ENCODE measurements at places on chromosomes 3 and 15.

GRCh38 chr3:196788528-196788927, 48.9 kb downstream of the PAK2 start:
- no peak for DNase-seq

DNA sequence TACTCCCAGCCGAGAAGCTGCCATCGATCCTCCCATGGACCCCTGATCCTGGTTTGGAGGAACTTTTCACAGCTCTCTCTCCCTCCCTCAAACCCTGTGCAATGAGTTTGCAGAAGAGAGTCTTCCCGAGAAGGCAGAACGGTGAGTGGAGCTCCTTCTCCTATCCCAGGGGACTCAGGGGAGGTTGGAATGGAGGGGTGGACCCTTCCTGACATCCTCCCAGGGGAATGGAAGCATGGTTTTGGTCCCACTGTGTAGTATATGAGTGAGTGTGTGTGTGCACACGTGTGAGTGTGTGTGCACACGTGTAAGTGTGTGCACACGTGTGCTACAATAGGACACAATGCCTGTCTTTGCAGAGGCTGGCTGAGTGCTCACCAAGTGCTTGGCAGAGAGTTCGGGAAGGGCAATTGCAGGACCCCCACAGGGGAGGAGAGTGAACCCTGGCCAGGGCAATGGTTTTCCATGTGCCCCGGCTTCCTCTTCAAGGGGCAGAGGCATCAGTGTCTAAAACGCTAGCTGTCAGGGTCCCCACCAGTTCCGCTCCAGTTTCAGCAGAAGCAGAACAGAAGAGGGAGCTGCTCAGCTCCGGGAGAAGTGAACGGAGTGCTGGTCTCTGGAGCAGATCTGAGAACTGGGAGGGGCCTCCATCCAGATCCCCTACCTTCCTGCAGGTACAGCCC, 13.8 kb upstream of the IL16 start:
- no peak for DNase-seq

GRCh38 chr15:77853910-77854309, 221.2 kb upstream of the LINGO1 start:
- no peak for DNase-seq

DNA sequence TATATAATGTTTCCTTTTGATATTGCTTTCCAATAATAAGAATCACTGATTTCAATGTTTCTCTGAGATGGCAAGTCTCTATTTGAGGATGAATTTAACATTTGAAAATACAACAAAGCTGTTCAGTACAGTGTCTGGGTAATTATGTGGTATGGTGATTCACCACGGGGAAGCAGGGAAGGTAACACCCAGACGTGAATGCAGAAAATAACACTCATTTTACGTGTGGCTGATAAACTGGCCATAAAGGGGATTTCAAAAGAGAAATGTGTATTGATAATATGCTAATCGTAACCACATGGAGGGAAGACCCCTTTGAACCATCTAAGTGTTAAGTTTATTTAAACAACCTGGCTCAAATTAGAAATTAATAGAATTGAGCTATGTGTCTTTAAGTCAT, 344.6 kb downstream of the GRM7 start:
- no peak for DNase-seq

GRCh38 chr3:196047391-196048030, 34.4 kb downstream of the TFRC start:
- no peak for DNase-seq

DNA sequence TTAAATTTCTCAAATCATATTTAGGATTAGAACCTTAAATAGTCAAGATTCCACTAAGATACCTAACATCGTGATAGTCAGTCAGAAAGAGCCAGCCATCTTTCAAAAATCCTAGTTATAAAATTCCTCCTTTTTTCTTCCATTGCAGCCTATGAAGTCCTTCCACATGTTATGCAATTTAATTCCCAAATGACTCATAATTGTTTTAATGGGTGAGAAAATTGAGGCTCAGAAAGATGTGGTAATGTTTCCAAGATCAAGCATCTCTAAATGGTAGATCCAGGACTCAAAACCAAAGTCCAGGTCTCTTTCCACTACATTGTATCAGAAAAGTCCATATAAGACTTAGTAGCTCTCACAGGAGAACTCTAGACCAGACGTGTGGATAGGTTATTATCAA, 9.5 kb downstream of the CFAP44 start:
- DNase-seq = no peak

DNA sequence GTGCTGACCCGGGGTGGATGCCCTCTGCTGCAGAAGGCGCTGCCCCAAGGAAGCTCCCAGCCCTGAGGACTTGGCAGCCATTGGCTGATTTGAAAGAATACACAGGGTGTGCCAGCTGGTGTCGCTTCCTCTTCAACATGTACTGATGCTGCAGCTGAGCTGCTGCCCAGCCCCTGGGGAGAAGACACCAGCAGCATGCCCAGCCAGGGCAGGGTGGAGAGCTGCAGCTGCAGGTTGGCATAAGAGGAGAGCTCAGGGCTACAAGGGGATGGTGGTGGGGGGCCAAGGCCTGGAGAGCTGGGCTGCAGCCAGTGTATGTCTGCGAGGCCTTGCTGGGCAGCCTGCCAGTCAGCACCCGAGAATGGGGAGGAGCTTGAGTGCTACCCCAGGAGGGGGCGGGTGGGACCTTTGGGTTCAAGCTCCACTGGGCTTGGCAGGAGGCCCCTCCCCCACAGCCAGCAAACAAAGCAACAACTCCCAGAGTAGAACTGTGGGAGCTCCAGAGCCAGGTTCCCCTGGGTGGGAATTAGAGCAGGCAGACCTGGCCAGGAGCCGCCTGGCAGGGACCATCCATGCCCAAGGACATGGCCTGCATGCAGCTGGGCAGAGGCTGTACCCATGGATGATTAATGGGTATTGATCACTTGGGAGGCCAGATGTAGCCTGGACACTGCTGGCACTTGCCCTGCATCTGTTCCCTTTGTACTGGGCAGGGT, 9.2 kb upstream of the SEMA4B start:
- DNase-seq = peak; percentile 96

DNA sequence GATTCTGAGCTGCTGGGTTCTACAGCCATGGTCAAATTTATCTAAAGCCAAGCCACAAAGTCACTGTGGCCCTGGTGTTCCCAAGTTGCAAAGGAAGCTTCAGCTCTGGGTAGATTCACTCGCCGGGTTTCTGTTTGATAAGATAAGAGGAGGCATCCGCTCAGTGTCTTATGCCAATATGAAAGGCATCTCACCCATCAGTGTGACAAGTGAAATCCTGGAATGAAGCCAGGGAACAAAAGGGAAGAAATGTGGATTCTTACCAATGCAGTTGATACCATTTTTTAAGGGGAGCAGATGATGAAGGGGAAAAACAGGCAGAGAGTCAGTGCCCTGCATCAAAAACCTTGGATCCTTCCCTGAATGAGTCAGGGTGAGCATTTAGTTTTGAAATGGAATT, 2.8 kb upstream of the CPNE4 start:
- no peak for DNase-seq

GRCh38 chr3:133506215-133506901, 67.1 kb upstream of the CDV3 start:
- DNase-seq = no peak

DNA sequence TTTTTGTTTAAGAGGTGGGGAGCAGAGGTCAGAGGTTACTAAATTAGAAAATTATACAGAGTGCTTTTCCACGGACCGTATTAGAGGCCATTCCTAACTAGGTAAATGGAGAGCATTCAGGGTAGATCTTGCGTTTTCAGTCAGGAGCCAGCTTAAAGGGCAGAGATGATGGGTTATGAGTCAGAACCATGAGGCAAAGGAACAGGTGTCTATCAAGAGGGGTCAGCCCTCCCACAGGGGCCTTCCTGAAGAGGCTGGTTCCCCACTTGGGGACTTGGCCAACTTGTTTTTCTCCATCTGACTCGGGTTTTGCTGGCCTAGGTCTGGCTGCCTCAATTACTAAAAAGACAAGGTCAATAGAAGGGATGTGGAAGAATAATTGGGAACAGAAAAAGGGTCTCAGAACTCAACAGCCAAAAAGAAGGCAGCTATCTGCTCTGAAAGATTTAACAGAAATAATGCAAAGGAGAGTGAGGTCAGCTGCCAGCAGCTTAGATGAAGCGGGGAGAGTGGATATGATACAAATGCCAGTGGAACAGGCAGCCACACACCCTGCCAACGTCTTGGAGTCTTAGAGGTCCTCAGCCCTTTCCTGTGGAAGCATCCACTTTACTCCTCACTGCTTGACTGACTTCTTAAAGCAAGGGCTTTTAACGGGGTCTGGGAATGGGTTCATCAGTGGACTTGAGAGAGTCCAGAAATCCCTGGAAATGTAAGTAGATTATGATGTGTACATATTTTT, 17.6 kb downstream of the MTMR14 start:
- DNase-seq = no peak

GRCh38 chr15:57363661-57364060, 12.6 kb upstream of the CGNL1 start:
- no peak for DNase-seq

GRCh38 chr3:66492672-66493071, 8.2 kb downstream of the LRIG1 start:
- no peak for DNase-seq

- DNase-seq = peak; percentile 55
These were observed 26.8 kb upstream of the OCA2 start for GRCh38 chr15:28125673-28126651.

- no peak for DNase-seq
These were observed 130.2 kb downstream of the FILIP1L start for GRCh38 chr3:99984139-99984538.

DNA sequence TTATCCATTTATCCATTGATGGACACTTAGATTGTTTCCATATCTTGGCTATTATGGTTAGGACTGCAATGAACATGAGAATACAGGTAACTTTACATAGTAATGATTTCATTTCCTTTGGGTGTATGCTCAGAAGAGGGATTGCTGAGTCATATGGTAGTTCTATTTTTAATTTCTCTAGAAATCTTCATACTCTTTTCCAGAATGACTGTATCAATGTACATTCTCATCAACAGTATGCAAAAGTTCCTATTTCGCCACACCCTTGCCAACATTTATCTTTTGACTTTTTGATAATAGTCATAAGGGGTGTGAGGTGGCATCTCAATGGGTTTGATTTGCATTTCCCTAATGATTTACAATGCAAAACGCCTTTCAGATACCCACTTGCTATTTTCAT, 6.2 kb upstream of the NIPA1 start:
- DNase-seq = no peak

DNA sequence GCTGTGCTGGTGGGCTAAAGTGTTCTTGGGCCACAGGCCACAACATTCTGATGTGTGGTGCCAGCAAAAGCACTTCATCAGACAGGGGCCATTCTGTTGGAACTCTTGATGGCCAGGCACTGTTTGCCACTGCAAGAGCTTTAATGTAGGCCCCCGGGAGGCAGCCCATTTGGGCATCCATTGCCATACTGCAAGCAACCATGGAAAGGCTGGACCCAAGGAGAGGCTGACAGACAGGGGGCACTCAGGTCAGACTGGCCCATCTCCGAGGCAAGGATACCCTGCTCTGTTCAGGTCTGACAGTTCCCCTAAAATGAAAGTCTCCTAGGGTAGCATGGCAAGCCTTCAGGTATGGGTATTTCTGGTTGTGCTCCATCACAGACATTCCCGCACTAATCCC, 64.2 kb downstream of the FAM227B start:
- no peak for DNase-seq

- DNase-seq = no peak
These were observed 35.6 kb downstream of the AGBL1 start for GRCh38 chr15:86115145-86115801.

DNA sequence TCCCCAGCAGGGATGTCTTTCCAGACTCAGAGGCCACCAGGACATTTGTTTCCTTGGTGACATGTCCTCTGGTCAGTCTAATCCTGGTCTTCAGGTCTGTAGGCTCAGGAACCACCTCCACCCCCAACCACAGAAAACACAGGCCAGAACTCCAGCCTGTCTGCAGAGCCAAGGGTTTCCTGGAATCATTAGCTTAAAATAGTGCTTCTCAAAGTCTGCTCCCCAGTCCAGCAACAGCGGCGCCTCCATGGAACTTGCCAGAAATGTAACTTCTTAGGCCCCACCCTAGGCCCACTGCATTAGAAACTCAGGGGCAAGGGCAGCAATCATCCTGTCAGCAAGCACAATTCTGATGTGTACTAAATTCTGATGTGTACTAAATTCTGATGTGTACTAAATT, 20.0 kb downstream of the SLC28A1 start:
- no peak for DNase-seq

DNA sequence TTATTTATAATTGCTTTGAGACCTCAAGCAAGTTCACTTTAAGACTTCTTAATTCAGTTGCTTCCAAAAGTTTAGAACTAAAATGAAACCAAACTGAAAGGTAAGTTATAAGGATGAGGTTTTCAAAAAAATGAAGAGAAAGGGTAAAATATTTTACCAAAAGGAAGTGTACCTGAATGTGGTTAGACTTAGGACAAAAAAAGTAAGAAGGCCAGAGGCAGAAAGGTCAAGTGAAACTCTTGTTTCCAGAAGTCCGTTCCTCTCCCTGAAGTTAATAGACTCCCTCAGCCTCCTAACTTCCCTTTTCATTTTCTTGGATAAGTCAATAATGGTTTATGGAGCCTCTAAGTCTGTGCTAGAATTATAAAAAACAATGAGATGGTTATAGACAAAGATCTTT, 16.6 kb downstream of the BTLA start:
- DNase-seq = no peak

DNA sequence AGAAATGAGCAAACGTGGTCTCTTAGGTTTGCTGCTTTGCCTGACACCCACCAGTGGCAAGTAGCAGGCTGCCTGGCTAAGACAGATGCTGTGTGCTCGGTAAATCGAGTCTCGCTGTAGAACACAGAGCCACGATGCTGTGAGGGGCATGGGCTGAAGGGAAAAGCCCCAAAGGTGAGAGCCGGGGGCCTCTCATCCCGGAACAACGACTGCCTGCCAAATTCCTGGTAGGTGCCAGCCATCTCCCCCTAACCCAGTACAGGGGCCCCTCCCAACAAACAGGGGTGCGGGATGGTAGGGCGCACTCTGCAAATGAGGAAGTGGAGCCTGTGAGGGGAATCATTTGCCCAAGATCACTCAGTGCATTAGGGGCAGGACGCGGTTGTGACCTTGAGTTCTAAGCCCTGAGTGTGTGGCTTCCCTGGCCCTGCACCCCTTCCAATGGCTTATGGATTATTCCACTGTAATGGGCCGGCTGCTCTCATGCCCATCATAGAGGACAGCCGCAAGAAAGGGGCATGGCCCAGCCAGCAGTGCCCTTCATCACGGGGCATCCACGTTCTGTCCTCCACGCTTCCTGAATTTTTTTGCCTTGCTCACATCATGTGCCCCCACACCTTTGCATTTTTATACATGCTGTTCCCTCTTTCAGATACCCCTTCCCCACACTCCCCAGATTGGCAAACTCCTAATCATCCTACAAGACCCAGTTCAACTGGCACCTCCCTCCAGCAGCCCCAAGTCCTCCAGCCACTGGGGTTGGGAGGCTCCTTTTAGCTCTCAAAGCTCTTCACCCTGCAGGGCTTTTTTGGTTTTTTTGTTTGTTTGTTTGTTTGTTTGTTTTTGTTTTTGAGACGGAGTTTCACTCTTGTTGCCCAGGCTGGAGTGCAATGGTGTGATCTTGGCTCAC, 125.4 kb downstream of the NUP210 start:
- no peak for DNase-seq

- DNase-seq = no peak
These were observed 22.5 kb downstream of the TRIM71 start for GRCh38 chr3:32840086-32840841.
